Uterus (tissue), 4 donors: ENCODE measurements at places on chromosomes 3 and 15. TPM values are rescaled to one million over a fixed set of nuclear protein-coding genes. Genes with fewer than 3 reads are reported as not detected.

- no peak for DNase-seq
These were observed 29.7 kb upstream of the SHC4 start for GRCh38 chr15:48993380-48993779.

GRCh38 chr3:550471-550870 lies 353.9 kb downstream of the CHL1 start:
- DNase-seq, result no peak

DNA sequence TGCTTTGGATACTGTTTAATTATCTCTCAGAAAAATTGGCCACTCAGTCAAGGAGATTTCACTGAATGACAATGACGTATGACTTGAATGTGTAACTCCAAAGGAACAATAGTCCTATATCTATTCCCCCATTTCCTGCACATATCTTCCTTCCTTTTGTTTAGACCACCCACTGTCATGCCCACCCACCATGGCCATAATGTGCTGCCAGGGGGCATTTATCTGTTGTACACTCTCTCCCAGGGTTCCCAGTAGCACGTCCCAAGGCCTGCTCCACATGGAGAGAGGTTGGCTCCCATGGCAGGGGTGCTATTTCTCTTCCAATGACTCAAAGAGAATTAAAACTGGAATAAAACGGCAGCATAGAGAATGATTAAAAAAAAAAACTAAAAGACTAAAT lies 36.8 kb upstream of the CTNNB1 start:
- DNase-seq, result no peak

DNA sequence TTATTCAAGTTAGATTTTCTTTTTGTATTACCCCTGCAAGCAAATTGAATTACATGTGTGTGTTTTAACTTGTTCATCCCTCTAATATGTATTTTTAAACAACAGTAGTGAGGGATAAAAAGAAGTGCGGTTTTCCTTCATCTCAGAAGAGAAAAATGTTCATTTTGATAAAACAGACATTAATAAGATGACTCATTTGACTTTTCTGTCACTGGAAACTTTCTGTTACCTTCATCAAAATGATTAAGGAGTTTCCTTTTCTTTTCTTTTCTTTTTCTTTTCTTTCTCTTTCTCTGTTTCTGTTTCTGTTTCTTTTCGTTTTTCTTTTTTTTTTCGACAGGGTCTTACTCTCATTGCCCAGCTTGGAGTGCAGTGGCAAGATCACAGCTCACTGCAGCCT lies 53.0 kb downstream of the ECT2 start:
- no peak for DNase-seq

Gene PLCH1
- 12.0 TPM for total RNA-seq

Gene PDCD7
- total RNA-seq, result 24.3 TPM

Gene TM4SF1
- total RNA-seq, result 102 TPM

Gene ROPN1
- total RNA-seq, result not detected

Gene CCR3
- total RNA-seq, result not detected
